Stimulated activated CD4-positive, alpha-beta T cell treated with anti-CD3 and anti-CD28 coated beads, Interleukin-1b, Interleukin-23, amount 100 ng/mL, for 1 hour (primary cell): ENCODE measurements at places on chromosomes 3 and 15.

DNA sequence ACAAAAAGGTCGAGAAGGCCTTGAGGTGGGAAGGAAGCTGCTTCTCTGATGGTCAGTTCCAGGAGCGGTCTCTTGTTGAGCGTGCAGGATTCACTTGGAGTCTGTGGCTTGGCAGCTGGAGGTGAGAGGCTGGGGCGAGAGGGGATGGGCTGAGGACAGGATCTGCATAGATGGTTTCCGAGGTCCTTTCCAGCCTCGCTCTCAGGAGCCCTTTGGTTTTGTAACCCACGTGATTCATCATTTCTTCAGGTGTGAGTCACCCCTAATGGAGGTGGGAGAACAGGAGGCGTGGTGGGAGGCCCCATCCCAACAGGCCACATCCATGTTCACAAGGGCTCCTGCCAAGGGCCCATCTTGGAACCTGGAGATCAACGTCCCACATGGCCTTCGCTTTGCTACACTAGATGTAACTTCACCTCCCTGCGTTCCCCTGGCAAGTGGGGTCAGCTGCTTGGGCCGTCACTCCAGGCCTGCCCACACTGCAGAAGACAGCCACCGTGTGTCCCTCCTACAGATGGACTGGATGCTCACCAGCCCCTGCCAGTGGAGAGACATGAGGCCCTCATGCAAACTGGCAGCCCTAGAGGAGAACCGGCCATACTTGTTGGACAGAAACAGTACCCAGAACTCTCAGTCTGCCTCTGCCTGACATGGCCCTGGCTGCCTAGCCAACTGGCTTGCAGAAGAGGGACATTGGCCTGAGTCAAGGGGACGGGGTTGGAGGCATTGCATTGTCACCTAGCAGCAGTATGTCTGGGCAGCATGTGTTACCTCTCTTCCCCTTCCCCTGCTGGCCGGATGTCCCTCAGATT is 1.6 kb upstream of the PCSK6 start:
- DNase-seq: no peak

GRCh38 chr15:91445695-91446228 is 345.7 kb downstream of the SV2B start:
- no peak for DNase-seq

GRCh38 chr15:99925661-99926461 is 192.6 kb upstream of the LYSMD4 start:
- DNase-seq: peak; percentile 50

DNA sequence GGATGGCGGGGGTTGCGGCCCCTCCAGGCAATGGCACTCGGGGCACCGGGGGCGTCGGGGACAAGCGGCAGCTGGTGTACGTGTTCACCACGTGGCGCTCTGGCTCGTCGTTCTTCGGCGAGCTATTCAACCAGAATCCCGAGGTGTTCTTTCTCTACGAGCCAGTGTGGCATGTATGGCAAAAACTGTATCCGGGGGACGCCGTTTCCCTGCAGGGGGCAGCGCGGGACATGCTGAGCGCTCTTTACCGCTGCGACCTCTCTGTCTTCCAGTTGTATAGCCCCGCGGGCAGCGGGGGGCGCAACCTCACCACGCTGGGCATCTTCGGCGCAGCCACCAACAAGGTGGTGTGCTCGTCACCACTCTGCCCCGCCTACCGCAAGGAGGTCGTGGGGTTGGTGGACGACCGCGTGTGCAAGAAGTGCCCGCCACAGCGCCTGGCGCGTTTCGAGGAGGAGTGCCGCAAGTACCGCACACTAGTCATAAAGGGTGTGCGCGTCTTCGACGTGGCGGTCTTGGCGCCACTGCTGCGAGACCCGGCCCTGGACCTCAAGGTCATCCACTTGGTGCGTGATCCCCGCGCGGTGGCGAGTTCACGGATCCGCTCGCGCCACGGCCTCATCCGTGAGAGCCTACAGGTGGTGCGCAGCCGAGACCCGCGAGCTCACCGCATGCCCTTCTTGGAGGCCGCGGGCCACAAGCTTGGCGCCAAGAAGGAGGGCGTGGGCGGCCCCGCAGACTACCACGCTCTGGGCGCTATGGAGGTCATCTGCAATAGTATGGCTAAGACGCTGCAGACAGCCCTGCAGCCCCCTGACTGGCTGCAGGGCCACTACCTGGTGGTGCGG is 1.9 kb downstream of the CHST2 start:
- peak; percentile 34 for DNase-seq

GRCh38 chr3:61936344-61936937 is 375.1 kb downstream of the PTPRG start:
- no peak for DNase-seq
